ENCODE measurements at places on chromosomes 1 and 21. TPM values are rescaled to one million over a fixed set of nuclear protein-coding genes. Genes with fewer than 3 reads are reported as not detected.

TAS1R3 gene
- total RNA-seq: 0.17 TPM

C1orf167 gene
- not detected for total RNA-seq

CFAP107 gene
- total RNA-seq: not detected

SPATA45 gene
- not detected for total RNA-seq

KRTAP11-1 gene
- total RNA-seq: not detected

PTPN14 gene
- 0.93 TPM for total RNA-seq

Data from activated CD8-positive, alpha-beta memory T cell treated with anti-CD3 and anti-CD28 coated beads for 36 hours (primary cell).